GM23338 (cell line): ENCODE measurements at places on chromosomes 6 and 20. TPM values are rescaled to one million over a fixed set of nuclear protein-coding genes. Genes with fewer than 3 reads are reported as not detected.

SLC26A8 gene
- 1.9 and 2.9 TPM in 2 replicates for total RNA-seq

SMLR1 gene
- total RNA-seq, result not detected in 2 replicates

GJA1 gene
- 587 and 609 TPM in 2 replicates for total RNA-seq

AKAP7 gene
- 18.4 and 20.0 TPM in 2 replicates for total RNA-seq

SAMD5 gene
- 0.03 and 0.08 TPM in 2 replicates for total RNA-seq

ZSCAN12 gene
- total RNA-seq, result 5.7 and 7.3 TPM in 2 replicates

NOTCH4 gene
- total RNA-seq, result 2.8 and 3.5 TPM in 2 replicates

SRC gene
- 25.9 and 34.6 TPM in 2 replicates for total RNA-seq

DNA sequence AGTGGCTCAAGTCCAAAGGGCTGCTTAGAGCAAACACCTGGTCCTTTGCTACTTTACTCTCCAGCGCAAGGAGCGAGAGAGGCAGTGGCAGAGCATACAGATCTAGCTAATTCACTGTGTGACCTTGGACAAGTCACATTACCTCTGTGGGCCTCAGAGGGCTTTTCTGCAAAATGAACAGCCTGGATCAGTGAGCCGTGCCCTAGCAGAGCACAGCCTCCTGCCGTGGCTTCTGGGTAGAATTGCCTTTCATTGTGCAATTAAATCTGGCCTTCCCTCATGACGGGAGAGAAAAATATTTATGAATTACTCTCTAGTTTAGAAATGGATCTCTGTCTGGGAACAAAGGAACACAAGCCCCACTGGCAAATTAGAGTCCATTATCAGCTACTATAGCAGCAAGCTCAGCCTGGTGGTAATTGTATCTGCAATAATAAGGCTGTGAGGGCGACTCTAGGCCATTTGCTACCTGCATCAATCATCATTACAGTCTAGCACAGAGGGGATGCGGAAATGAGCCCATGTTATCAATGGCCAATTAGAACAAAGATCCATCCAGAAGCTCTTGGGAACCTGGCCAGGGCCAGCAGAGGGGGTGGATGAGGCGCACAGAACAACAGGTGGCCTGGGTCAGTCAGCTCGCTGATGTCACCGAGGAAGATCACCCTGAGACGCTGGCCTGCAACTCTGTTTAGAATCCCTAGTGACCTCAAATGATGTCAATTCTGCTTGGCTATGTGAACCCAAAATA lies 114.2 kb upstream of the LY86 start:
- peak; percentile 6 for DNase-seq

DNA sequence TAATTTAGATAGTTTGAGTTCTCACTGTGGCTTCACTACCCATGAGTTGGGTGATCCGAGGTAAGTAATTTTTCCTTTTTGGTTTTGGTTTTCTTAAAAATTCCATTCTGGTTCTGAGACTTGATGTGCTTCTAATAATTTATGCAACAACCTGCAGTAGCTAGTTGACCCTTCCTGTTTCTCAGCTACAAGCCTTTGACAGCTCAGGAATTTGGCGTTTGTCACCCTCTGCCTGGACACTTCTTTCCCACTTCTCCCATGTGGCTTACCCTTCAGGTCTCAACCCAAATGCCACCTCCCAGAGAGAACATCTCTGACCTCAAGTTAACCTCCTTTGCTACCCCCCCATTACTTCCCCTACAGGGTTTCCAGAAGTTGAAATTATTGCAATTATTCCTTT lies 49.7 kb upstream of the TSHZ2 start:
- no peak for DNase-seq

DNA sequence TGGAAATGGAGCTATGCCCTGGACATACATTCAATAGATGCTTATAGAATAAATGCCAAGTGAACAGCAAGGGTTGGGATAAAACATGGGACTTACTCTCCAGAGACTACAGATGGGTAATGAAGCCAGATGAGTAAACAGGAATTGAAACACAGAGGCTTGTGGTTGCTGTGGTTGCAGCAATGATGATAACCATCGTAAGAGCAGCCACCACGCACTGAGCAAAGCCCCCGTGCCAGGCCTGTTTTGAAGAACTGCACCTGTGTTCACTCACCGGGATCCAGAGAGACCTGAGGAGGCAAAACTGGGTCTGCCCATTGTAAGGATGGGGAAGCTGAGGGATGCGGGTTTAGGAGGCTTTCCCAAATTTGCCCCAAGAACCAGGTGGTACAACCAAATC lies 431.1 kb upstream of the CDH4 start:
- DNase-seq, result no peak

- no peak for DNase-seq
These were observed 10.6 kb upstream of the CST7 start for GRCh38 chr20:24938498-24938897.

DNA sequence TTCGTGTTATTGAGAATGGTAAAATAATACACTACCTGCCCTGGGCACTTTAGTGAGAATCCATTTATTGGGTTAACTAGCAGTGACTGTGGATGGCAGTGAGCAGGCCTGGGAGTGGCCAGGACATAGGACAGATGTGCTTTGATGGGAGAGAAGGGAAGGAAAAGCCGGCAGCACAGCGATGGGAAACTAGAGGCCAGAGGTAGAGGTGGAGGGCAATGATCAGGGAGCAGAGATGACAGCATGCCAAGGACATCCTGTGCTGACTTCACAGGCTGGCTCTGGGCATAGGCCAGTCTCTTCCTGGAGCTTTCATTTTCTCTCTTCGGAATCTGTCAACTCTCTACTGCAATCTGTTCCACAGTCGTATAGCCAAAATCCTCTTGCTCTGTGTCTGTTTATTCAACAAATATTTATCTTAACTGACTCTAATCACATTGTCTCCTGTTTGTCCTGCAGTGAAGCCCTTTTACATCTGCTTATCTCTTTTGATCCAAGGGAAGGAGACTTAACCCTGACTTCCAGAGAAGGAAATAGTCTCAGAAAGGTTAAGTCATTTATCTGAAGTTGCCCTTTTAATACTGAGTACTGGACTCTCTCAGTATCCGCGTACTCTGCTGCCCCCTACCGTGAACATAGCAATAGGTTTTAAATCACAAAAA lies 18.4 kb upstream of the MMP24 start:
- DNase-seq, result peak; percentile 94

DNA sequence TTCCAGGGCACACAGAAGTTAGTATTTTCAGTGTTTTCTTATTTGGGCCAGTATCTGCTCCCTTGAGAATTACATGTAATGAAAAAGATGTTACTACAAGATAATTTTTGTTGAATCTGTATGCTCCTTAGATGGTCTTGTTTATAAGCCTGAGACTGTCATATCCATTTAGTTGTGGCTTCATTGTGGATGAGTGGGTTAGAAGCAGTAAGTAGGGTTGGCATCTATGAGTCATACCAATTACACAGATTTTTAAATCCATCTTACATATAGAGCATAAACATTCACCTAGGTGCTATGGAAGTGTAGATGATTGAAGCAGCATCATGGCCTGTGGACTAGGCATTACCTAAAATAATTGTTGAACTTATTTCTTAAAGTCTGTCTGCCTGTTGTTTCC lies 13.5 kb upstream of the BAG2 start:
- DNase-seq, result no peak

- no peak for DNase-seq
These were observed 314.1 kb downstream of the QKI start for GRCh38 chr6:163728442-163729126.

GRCh38 chr6:135686784-135687301 lies 164.7 kb upstream of the PDE7B start:
- DNase-seq, result no peak

DNA sequence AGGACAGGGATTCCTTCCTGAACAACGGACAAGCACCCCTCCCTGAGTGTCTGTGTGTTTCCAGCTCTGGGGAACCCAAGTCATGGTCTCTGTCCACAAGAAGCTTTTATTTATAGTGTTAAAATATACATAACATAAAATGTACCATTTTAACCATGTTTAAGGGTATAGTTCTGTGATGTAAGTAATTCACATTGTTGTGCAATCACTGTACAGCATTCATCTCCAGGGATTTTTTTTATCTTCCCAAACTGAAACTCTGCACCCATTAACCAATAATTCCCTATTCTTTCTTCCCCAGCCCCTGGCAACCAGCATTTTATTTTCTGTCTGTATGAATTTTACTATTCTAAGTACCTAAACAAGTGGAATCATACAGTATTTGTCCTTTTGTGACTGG lies 84.2 kb downstream of the FOXF2 start:
- no peak for DNase-seq

DNA sequence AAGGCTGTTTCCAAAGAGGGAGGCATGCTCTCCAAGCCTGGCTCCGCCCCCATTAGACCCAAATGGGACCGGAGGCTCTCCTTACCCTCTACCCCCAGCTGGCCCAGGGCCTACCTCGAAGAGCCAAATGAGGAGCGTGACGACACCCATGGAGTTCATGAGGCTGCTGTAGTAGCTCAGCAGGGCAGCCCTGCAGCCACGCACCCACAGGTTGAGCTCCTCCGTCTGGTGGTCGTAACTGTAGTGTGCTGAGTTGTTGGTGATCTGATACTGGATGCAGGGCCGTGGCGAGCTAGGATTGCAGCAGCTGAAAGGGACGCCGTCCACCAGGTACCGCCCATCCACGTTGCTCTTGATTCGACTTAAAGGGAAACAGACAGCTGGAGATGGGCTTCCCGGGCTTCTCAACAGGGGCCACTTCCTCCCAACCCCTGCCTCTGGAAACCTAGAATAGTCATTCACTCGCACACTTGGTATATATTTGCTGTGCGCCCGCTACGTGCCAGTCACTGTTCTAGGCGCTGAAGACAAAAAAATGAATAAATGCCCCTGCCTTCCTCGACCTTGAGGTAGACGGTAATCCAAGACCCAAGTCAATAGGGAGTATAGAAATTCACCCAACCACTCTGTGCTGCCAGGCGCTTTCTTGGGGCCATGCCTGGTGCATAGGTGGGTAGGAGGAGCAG lies 18.0 kb downstream of the PRPH2 start:
- DNase-seq, result peak; percentile 77

DNA sequence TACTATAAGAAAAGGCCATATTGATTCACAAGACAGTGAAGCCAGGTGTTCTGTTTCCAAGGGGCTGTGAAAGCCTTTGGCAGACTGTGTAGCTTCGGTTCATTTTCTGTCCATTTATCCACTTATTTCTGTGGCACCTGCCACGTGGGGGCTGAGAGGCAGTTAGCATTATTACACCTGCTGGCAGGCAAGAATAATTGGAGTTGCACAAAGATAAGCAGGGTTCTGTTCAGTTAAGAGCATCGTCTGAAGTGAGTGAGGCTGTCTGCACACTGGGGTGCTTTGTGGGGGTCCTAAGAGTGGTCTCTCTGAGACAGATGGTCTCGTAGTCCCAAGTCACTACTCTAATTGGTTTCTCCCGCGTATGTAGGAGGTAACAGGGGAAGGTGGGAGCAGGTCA lies 60.6 kb upstream of the CCN6 start:
- DNase-seq, result no peak

DNA sequence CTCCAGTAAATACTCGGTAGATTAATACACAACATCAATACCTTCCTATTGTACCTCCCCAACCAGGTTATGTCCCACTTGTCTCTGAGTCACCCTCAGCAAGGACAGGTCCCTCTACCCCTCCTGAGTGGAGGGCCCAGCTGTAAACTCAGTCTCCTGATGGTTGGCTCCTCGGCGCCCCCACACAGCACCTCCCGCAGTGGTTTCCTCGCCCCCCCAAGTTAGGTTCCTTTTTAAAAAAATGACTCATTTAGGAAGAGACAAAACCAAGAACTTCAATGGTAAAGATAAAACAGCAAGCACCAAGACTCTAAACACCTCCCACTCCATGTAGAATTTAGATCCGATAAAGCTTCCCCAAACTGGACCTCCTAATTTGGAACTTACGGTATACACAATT lies 83.5 kb downstream of the TRERF1 start:
- DNase-seq, result no peak

DNA sequence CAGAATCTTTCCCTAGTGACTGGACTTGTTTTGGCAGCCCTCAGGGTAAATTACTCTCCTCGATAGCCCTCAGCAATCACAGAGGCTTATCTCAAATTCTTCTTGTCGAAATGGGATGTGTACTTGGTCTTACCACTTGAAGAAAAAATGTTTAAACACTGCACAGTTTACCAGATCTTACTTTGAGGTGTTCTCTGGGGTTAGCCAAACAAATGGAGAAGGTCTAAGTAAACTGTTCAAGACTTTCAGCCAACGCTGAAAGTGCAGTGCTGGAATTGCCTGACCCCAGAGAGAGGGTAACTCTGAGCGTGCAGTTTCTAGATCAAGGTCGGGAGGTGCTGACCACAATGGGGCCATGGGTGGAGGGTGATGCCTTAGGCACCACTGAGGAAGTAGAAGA lies 39.2 kb downstream of the MYLIP start:
- no peak for DNase-seq

DNA sequence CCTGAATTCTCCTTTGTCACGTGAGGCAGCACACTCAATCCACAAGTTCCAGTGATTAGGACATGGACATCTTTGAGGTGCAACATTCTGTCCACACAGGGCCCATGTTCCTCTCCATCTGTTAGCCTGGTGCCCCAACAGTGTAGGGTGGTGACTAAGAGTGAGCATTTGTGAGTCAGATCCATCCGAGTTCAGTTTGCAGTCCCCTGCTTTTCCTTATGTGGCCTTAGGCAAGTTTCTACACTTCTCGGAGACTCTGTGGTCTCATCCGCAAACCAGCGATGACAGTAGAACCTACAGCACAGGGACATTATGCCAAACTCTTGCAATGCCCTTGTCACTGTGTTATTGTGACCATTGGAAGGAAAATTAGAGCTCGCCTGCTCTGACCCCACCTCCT lies 178.7 kb upstream of the CDH4 start:
- DNase-seq, result no peak

DNA sequence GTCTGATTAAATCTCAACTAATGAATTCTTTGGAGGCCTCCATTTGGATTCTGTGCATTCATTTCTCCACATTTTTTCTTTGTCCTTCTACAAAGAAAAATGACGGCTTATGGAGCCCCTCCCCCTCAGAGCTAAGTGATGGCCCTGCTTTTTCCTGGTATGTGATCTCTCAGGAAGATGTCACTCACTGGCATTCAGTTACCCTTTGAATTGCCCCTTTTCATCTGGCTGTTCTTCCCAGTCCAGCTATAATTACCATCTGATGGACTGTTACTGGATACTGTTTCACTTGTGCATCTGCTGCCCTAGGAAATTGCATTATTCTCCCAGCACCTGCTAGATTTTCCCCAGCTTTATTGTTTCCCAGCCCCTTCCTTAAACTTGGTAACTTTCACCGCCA lies 151.9 kb downstream of the CFAP61 start:
- DNase-seq, result no peak

- DNase-seq, result no peak
These were observed 252.4 kb downstream of the HDGFL1 start for GRCh38 chr6:22821664-22822320.

GRCh38 chr6:41705996-41706835 lies 29.2 kb downstream of the TFEB start:
- peak; percentile 84 for DNase-seq
